ENCODE measurements at places on chromosomes 5 and 9. TPM values are rescaled to one million over a fixed set of nuclear protein-coding genes. Genes with fewer than 3 reads are reported as not detected.

Gene SPRY4
- 3.1 TPM for total RNA-seq

Gene ARL14EPL
- not detected for total RNA-seq

Gene CSF1R
- total RNA-seq = not detected

Gene EPB41L4B
- total RNA-seq = 0.36 TPM

Gene OTULINL
- not detected for total RNA-seq

Gene PCDHGB4
- 9.1 TPM for total RNA-seq

Gene PCDHAC1
- not detected for total RNA-seq

Gene TLX3
- total RNA-seq = not detected

Gene VCAN
- total RNA-seq = 1.7 TPM

Gene PITX1
- not detected for total RNA-seq

Gene RNF224
- total RNA-seq = under 0.01 TPM

Gene ECPAS
- total RNA-seq = 70.3 TPM

Gene ARL10
- total RNA-seq = 7.9 TPM

Gene IL5
- total RNA-seq = not detected

Gene EQTN
- total RNA-seq = 0.93 TPM

Gene PTPDC1
- 16.9 TPM for total RNA-seq

Gene RGS7BP
- not detected for total RNA-seq

Gene CCDC192
- not detected for total RNA-seq

Gene ENTREP1
- 7.6 TPM for total RNA-seq

Gene FBP1
- total RNA-seq = not detected

Gene NPR2
- 10.9 TPM for total RNA-seq

Gene RACK1
- 3,383 TPM for total RNA-seq

Gene CXXC5
- 39.6 TPM for total RNA-seq

Gene PCDHGC3
- total RNA-seq = 64.6 TPM

Gene IFNA21
- total RNA-seq = not detected

Gene GARIN3
- not detected for total RNA-seq
